ENCODE measurements at places on chromosomes 11 and 22.

DNA sequence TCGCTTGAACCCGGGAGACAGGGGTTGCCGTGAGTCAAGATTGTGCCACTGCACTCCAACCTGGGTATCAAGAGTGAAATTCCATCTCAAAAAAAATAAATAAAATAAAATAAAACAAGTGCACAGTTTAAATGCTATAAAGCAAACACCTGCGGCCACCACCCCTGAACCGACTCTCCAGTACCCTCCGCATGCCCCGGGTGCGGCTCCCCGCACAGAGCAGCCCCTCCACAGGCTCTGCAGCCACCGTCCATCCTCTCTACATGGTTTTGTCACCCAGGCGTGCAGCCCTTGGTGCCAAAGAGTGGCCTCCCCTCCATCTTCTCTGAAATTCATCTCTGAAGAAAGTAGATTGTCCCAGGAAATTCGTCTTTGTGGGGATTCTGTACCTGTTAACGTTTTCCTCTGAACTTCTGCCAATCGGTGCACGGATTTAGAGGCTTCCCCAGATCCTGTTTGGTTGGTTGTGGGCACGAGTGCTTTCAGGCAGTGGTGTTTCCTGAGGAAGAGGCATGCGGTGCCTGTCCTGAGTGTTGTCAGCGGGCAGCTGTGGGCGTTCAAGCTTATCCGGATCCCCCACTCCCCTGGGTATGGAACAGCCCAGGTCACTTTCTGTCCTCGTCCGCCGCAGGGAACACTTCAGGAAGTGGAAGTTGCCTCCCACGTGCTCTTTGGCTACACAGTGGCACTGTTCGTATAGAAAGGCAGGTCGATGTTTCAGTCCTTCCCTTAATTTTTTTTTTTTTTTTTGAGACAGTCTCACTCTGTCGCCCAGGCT is 4.1 kb downstream of the MIOX start:
- no peak for DNase-seq

GRCh38 chr11:113781682-113782081 is 2.1 kb downstream of the CLDN25 start:
- DNase-seq = no peak

GRCh38 chr22:25483931-25484330 is 80.5 kb upstream of the GRK3 start:
- DNase-seq = no peak

- DNase-seq = no peak
These were observed 6.3 kb upstream of the PITPNB start for GRCh38 chr22:27925331-27925730.

DNA sequence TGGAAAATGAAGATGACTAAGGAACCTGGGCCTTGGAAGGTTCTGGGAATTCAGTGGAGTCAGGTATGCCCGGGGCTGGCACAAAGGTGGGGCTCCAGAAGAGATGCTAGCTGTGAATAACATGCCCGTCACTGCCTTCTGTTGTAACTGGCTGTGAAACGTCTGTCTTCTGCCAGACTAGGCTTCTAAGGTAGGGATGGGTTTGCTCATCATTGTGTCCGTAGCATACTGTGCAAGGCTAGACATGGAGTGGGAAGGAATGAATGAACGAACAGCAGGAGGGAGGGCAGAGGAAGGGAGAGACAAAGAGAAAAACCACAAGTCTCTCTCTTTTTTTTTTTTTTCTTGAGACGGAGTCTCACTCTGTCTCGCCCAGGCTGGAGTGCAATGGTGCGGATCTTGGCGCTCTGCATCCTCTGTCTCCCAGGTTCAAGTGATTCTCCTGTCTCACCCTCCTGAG is 327.4 kb downstream of the MN1 start:
- no peak for DNase-seq

GRCh38 chr11:67351275-67352005 is 1.9 kb downstream of the POLD4 start:
- DNase-seq = peak; percentile 40

- DNase-seq = peak; percentile 96
These were observed at the start of the genes GVQW3 and THAP12 for GRCh38 chr11:76380977-76381719. Gene GVQW3 (plus strand): TSS chr11:76381323. CDS start chr11:76381829, 506 bp downstream. Gene THAP12 (minus strand): TSS chr11:76381132. CDS start chr11:76380836, 296 bp downstream.

DNA sequence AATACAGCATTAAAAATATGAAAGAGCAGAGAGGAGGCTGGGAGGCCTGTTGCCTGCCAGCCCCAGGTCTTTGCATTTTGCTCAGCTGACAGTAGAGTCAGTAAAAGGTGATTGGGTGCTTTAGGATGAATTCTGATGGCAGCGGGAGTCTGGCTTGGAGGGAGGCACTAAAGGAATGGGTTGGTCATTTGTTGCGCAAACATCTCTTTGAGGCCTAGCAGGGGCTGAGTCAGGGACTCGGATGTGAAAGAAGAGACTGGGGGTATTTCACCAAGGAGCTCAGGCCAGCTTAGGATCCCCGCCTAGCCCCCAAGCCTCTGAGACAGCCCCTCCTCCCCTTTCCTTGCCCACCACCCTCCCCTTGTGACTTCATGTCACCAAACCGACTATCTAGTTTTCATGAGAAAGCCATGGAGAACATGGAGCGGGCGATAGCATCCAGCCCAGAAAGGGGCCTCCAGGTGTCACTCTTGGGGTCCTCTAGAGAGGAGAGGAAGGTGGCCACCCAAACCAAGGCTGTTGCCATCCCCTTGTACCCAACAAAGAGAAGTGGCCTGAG is 9.7 kb downstream of the DGKZ start:
- DNase-seq = no peak

All from stimulated activated CD4-positive, alpha-beta T cell treated with anti-CD3 and anti-CD28 coated beads, Interleukin-15, amount 100 ng/mL, for 1 hour (primary cell).